Stimulated activated CD4-positive, alpha-beta T cell treated with anti-CD3 and anti-CD28 coated beads, Interleukin-4, amount 100 ng/mL, for 48 hours (primary cell): ENCODE measurements at places on chromosomes 6 and 20.

DNA sequence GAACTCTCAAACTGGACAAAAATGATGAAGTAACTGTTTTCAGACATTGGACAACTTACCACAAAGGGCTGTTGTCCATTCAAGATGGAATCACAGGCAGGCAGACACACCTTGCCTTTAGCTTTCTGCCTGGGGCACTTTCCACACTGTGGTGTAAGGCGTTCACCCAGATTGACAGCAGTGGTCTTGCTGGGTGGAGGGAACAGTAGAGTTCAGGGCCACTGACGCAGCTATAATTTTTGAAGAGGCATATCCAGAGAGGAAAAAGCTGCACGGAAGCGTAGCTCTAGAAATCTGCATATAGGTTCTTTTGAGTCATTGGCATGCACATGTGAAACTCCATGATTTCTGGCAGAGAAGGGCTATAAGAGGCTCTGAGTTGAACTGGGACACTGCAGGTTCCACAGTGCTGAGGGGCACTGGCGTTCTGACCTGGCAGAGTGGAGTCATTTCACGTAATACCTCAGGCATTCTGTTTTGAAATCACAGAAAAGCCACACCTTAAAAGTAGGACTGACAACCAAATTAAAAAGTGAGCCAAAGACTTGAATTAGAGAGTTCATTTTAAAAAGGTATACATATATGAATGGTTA lies 105.0 kb upstream of the EDN1 start:
- no peak for DNase-seq

DNA sequence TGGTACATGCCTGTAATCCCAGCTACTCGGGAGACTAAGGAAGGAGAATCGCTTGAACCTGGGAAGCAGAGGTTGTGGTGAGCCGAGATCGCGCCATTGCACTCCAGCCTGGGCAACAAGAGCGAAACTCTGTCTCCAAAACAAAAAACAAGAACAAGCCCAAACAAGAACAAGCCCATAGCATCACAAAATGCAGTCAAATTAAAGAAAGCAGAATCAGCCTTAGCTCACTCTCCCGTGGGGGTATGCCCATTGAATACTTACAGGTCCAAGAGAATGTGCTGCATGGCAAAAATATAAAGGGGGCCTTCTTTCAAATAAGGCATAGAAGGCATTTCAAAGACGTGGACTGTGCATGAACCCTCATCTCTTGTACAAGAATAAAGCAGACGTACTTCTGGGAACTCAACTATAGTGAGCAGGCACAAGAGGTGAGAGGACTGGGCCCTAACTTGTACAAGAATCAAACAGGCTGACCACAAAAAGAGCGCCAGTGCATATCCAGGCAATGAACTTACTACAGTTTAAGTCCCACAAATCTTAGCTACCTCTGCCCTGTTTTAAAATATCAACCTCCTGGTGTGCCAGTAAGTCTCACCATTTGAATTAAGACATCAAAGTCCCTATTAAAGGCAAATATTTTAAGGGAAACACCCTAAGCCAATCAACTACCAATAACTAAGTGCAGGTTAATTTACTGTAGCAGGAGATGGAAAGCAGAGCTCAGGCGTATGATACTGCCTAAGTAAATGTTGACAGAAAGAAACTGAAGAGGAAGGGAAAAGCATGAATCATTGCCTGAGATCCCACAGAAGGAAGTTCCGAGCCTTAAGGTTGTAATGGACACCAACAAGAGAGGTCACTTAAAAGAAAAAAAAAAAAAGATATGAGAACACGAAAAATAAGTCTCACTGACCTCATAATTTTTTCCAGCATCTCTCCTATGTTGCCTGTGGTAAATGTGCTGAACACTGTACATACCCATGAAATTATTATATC lies 37.4 kb downstream of the TOMM6 start:
- DNase-seq: no peak

- DNase-seq: no peak
These were observed 169.8 kb upstream of the PROKR2 start for GRCh38 chr20:5486377-5487054.

DNA sequence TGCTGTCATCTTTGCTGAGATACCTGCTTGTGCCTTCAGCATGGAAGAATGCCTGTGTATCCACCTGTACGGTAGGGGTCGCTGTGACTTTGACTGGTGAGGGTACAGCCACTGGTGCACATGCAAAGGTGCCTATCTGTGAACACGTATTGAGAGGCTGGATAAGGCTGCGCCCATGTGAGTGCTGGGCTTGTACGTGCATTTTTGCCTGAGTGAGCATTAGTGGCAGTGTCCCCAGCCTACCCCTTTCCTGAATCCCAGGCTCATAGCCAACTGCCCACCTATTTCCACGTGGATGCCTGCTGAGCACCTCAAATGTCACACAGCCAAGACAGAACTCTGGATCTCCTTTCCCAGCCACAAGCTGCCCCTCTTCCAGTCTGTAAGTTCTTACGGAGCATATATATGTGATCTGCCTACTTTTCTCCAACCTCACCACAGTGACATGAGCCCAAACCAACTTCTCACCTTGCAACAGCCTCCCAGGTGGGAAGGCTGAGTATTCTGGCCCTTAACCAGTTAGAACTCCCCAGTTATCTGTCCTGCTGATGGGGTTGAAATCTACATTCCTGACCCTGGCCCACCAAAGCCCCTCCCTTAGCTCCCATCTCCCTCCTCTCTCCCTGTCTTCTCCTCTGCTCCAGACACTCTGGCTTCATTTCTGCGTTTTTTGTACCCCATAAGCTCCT lies 1.1 kb upstream of the SLC2A10 start:
- DNase-seq: no peak

GRCh38 chr6:142167071-142167470 lies 20.0 kb downstream of the VTA1 start:
- no peak for DNase-seq

DNA sequence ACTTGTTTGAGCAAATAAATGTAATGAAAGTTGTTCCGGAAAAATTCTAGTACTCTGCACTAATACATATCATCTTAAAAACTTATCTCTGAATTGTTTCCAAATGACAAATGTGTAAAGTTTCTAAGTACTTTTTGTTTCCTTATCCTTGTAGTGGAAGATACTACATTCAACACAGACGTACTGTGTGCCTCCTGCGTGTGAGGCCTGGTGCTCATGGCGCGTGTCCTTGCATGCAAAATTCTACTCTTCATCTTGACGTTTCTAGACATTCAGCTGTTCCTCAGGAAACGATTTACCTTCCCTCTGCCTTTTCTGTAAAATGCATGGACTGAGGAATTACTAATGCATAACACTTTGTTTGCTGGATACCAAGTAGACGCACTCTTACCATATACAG lies 11.5 kb downstream of the DLL1 start:
- DNase-seq: no peak

DNA sequence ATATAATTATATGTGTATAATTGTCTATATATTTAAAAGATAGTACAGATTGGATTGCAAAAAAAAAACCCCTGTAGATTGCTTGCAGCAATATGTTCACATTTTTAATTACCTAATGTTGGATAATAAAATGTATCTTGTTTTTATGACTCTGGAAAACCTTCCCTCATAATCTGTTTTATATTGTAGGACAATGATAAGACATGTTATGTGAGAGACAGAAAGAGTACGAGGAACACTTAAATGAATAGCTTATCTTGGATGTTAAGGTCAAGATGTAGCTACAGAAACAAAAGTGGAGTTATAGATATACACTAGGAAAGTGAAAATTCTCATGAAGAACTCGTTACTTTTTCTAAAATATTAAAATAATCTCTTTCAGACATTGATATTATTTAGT lies 691.6 kb upstream of the IMPG1 start:
- DNase-seq: no peak

GRCh38 chr6:108174371-108175175 lies 8.8 kb downstream of the NR2E1 start:
- no peak for DNase-seq

GRCh38 chr6:11201772-11202512 lies 30.5 kb downstream of the NEDD9 start:
- no peak for DNase-seq

- DNase-seq: no peak
These were observed 5.0 kb downstream of the SLC12A5 start for GRCh38 chr20:46034039-46034438.

GRCh38 chr20:33009214-33010132 lies 2.0 kb downstream of the BPIFB2 start:
- DNase-seq: no peak

DNA sequence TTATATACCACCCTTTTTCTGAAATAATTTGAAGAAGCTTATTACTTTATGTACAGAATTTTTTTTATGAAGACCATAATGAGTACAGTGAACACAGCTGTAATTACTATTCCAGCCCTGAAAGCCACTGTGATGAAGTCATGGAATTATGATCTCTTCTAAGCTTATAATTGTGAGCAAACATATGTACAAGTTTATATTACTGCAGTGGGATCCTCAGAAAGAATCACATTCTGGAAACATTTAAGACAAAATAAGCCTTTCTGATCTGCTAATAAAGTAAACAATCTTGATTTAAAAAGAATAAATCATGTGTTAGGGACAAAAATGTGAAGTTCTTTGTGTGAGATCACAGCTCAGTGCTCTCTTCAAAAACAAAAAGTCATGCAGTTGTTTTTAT lies 560.4 kb downstream of the CD109 start:
- no peak for DNase-seq

GRCh38 chr20:46324379-46324778 lies 16.1 kb upstream of the CDH22 start:
- DNase-seq: no peak

- DNase-seq: no peak
These were observed 76.7 kb downstream of the MYB start for GRCh38 chr6:135257631-135258405.

DNA sequence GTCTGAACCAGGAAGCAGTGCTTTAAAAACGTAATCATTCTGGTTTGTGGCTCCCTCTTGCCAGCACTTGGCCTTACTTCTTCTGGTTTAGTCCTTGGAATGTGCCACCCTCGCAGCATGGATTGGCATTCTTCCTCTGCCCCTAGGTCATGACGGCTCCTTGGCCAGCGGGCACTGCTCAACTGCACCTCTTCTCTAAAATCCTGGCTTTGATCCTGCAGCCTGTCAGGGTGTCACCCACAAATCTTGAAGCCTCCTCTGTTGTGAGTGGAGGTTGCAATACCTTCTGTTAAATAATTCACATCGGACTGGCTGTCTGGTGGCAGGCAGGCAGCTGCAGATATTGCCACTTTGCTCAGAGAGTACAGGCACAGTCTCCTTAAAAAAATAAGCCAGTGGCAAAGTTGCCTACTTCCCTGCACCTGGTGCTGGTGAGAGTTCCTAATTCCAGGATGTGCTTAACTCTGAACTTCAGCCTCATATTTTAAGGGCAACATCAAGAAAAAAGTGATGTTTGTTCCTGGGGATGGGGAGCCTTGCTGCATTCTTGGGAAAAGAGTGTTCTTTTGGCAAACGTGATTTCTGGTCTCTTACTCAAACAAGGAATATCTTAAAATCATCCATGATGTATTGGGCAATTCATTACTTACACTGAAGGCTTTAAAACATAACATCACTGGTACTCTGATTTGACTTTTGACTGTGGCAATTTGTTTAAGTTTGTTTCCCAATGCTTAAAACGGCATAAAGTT lies 179.8 kb downstream of the FOXA2 start:
- DNase-seq: no peak

- DNase-seq: no peak
These were observed 234.5 kb downstream of the LY86 start for GRCh38 chr6:6823030-6823429.

- no peak for DNase-seq
These were observed 63.4 kb downstream of the STXBP5 start for GRCh38 chr6:147267658-147268057.

DNA sequence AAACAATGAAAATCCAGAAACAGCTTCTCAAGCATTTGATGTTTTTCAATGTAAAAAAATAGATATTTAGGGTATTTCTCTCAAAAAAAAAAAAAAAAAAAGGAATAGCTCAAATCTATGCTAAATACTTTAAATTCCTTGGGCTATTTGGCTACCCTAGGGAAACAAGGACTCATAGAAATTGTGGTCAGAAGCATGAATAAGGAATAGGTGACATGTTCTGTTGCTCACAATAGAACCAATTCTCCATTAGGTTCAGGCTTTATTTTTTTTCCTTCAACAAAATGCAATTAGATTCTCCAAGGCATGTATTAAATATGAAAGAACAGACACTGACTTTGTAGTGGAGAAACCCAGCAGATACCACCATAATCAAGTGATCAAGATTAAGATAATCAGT lies 904.3 kb upstream of the FLRT3 start:
- DNase-seq: no peak

DNA sequence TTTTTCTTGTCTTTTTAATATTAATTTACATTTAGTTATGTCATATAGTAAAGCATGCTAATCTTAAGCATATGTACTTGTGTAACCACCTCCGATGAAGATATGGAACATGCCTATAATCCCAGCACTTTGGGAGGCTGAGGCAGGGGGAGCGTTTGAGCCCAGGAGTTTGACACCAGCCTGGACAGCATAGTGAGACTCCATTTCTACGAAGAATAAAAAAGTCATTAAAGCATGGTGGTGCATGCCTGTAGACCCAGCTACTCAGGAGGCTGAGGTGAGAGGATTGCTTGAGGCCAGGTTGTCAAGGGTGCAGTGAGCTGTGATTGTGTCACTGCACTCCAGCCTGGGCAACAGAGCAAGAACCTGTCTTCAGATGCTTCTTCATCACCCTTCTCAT lies 628.8 kb upstream of the FLRT3 start:
- no peak for DNase-seq

GRCh38 chr6:162846723-162847122 lies 118.9 kb downstream of the PACRG start:
- DNase-seq: no peak

DNA sequence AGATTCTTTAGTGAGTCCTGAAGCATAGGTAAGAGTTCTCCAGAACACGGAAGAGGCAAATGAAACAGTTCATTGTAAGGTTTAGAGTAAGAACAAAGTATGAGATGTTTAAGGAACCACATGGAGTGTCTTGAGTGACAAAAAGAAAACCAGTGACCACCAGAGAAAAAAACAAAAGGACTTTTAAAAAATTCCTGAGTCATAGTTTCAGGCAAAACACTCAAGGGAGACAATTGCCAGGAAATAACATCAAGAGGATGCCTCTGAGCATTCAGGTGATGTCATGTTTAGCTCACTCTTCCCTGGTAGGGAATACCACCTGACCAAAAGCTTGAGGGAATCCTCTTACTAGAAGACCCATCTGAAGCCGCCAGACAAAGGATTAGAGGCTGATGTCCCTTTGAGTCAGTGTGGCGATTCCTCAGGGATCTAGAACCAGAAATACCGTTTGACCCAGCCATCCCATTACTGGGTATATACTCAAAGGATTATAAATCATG lies 110.3 kb downstream of the COL19A1 start:
- DNase-seq: no peak

GRCh38 chr6:85669735-85670194 lies 27.1 kb upstream of the SYNCRIP start:
- peak; percentile 8 for DNase-seq
